ENCODE measurements at places on chromosomes 2 and 18.

GRCh38 chr2:226979004-226979403 is 143.2 kb downstream of the RHBDD1 start:
- no peak for DNase-seq

GRCh38 chr2:164205347-164205746 is 415.9 kb downstream of the GRB14 start:
- no peak for DNase-seq

GRCh38 chr2:121993682-121994081 is 238.2 kb downstream of the TSN start:
- DNase-seq, result no peak

DNA sequence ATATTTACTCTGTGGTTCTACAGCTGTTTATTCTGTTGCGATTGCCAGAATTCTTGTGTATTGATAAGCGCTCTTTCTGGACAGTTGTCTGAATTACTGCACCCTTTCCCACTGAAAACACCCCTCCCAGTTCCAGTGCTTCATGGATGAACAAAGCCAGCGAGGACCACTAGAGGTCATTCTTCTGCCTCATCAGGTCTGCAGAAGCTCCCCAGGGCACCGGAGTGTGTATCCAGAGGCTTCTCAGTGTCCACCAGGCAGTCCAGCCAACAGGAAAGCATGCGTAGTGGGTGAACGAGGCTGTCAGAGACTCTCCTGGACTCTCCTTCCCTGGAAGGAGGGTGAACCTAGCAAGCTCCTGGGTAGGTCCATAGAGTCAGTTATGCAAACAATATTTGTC is 40.6 kb upstream of the INHBB start:
- no peak for DNase-seq

- DNase-seq, result peak; percentile 41
Observed at GRCh38 chr2:230781130-230781797, 68.6 kb downstream of the CAB39 start.

DNA sequence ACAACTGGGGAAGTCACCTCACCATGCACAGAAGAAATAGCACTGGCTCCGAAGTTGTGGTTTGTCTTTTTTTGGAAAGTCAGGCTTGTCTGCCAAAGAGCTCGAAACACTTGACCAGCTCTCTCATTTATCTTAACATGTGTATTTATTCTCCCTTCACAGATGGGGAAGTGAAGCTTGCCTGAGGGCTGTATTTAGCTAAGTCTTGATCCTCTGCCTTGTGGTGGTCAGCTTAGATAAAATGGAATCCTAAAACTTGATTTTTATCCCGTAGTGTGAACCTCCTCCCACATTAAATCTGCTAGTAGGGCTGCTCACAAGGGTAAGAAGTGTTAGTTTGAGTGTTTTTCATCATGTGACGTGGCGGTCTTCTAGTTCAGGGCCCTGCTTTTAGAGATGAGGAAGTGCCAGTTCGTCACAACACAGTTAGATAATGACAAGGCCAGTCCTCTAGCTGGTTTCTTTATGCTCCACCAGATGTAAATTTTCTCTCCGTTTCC is 89.7 kb downstream of the TMEM247 start:
- DNase-seq, result no peak

DNA sequence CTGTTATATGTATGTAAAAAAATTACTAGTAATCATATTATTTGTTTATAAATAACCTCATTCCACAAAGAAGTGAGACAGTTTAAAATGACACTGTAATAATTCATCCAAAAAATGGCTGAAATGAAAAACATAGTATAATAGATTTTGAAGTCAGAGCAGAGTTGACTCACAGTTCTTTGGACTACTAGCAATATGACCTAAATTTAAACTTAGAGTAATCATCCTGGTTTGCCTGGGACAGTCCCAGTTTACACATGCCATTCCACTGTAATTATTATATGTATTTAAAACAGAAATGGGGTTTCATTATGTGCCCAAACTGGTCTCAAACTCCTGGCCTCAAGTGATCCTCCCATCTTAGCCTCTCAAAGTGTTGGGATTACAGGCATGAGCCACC is 48.3 kb downstream of the CCDC88A start:
- no peak for DNase-seq

DNA sequence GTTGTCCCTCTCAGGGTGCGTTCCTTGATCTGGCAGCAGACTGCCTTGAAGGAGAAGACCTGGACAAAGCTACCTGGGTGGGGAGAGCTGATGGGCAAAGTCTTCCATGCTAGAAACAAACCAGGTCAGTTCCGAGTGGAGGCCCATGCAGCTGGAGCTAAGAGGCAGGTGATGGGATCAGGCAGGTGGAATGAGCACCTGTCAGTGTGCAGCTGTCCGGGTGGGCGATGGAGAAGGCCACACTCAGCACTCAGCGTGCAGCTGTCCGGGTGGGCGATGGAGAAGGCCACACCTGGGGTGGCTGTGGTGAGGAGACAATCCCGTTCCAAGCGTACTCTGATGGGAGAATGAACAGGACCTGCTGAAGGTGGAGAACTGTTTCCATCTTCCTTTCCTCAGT is 237.3 kb upstream of the MYT1L start:
- DNase-seq, result no peak

GRCh38 chr2:223901854-223902253 is 43.3 kb downstream of the WDFY1 start:
- no peak for DNase-seq

DNA sequence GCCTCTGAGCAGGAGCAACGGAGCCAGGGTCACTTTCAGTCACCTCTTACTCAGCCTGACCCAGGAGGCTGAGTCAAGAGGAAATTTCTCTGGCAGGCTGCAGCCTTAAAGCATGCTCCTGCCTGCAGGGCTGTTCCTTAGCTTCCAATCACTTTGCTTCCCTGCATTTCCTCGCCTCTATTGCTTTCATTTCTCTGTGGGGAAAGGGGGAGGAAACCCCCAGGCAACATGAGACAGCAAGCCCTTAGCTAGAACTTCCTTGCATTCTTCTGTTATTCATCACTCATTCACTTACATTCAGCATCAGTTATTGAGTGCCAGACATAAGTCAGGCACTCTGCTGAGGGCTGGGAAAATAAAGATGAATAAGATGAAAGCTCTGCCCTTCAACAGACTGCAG is 13.0 kb downstream of the XDH start:
- DNase-seq, result peak; percentile 98

Measured in epithelial cell of prostate (primary cell).